ENCODE measurements at places on chromosomes 2 and 18.

GRCh38 chr2:37527361-37527760 is 144.1 kb downstream of the CDC42EP3 start:
- H3K4me3 ChIP-seq = no peak overlapping the region
- no peak for DNase-seq
- no peaks in the 10 kb centered on the region for H3K4me1 ChIP-seq

DNA sequence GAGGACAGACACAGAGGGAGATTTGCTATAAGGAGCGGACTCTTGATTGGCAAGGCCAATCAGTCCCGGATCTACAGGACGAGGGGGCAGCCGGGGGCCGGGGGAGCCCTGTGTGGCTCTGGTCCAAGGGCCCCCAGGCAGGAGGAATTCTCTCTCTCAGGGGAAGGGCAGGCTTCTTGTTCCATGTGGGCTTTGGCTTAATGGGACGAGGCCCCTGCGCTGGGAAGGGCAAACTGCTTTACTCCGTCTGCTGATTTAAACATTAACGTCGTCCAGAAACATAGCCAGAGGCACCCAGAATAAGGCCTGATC is 75.9 kb downstream of the TMEM18 start:
- no peak overlapping the region for H3K27ac ChIP-seq
- H3K27me3 ChIP-seq = no peaks in the 10 kb centered on the region
- DNase-seq = no peak
- H3K4me3 ChIP-seq = no peak overlapping the region
- H3K4me1 ChIP-seq = no peaks in the 10 kb centered on the region

- H3K4me3 ChIP-seq = no peak overlapping the region
- no peak for DNase-seq
- no peak overlapping the region for H3K27ac ChIP-seq
- no peaks in the 10 kb centered on the region for H3K27me3 ChIP-seq
- H3K36me3 ChIP-seq = peaks cover 22% of the 10 kb centered on the region
Measured at GRCh38 chr2:216001216-216002100, 11.9 kb downstream of the MREG start.

DNA sequence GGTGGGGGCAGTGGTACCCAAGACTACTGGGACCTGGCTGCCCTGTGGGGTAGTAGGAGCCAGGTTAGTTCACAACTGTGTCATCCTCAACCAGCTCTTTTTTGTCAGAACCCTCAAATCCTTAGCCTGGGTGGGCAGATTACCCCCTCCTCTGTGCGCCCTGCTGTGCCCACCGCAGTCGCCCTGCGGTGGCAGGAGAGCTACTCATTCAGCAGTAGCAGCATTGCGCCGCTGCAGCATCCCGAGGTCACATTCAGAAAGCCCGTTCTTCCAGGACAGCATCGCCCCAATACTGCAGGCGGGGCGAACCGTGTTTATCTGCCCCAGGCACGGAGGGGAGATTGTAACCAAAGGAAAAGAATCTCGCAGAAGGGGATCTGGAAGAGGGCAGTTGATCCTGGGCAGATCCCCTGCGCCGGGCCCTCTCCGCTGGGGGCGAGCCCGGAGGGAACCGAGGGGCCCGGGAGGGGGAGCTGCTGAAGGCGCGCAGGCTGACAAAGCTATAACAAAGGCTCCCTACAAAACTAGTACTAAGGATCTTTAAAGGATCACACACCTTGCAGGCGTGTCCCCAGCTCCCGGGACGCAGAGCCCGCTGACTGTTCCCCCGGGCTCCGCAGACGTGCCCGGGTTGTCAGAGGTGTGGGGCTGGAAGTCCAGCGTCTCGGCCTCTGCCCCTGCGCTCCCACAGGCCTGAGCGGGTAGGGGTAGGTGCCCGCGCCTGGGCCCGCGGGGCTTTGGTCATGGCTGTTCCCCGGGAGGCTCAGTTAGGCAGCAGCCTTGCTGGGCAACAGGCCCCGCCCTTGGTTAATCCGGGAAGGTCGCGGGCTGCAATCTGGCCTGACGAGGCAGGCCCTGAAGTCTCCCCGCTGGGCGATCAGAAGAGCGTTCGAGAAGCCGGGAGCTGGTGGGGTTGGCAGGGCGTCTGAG is 13.2 kb downstream of the POU3F3 start:
- peaks cover 1% of the 10 kb centered on the region for H3K36me3 ChIP-seq
- no peak overlapping the region for H3K4me3 ChIP-seq
- no peak overlapping the region for H3K27ac ChIP-seq
- H3K4me1 ChIP-seq = peaks cover 6% of the 10 kb centered on the region
- no peak for DNase-seq
- peaks cover 85% of the 10 kb centered on the region for H3K27me3 ChIP-seq

GRCh38 chr2:59084326-59084725 is 843.2 kb upstream of the FANCL start:
- H3K27me3 ChIP-seq = no peaks in the 10 kb centered on the region
- H3K27ac ChIP-seq = no peak overlapping the region
- H3K4me1 ChIP-seq = no peaks in the 10 kb centered on the region
- no peaks in the 10 kb centered on the region for H3K36me3 ChIP-seq

DNA sequence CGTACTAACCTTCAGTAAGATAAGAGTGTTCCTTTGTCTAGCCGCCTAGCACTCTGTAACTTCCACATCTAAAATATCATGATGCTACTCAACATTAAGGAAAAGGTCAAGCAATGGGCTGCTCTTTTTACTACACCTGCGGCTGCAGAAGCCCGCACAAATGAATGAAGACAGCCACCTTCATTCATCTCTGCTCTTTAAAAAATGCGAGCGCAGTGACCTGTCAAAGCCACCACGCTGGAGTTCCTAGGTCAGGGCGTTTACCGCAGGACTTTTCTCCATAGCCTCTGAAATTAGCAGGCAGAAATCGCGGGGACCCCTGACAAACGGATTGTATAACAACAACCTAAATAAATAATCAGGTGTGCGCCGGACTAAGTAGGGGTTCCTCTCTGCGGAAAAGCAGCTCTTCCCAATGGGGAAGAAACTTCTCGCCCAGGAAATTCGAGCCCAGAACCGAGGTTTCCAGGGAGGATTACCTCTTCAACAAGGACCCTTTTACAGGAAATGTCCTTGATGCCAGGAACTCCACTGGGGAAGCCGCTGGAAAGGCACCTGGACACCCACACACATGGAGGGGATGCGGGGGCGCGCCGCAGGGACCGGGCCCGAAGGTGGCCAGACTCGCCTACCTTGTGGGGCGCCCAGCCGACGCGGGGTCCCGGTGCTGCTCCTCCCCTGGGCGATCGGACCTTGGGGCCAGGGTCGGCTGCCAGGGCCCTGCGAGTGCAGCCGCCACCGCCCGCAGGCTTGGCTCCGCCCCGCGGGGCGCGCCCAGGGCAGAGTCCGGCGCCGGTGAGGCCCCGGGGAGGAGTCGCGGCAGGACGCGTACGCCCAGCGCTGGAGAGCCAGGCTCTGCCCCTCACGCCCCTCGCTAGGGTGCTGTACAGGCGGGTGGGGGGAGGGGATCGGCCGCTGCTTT is at the start of gene CCDC68:
CCDC68 (minus strand) TSS at position 758 of the 922 bp plus-strand sequence. CDS start 16,670 bp downstream, outside the sequence.
- H3K27me3 ChIP-seq = peaks cover 53% of the 10 kb centered on the region
- H3K4me1 ChIP-seq = peaks cover 1% of the 10 kb centered on the region
- H3K27ac ChIP-seq = no peak within 1 kb of the TSS
- DNase-seq = no peak
- H3K4me3 ChIP-seq = no peak within 1 kb of the TSS
- H3K36me3 ChIP-seq = no peaks in the 10 kb centered on the region

DNA sequence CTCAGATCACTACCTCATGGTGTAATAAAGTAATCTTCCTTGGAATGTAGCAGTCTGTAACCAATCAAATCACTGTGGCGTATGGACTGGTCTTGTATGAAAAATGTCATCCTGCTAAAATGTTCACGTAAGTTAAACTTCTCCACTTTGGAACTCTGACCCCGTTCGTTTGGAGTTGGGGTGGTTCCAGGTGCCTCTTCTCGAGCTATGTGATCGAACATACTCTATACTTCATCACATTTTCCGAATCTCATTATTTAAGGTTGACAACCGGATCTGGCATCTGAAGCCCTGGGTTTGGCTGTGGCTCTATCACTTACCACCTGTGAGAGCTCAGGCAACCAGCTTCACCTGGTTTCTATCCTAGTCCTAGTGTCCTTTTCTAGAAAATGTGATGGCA is 148.0 kb upstream of the MYCN start:
- H3K36me3 ChIP-seq = no peaks in the 10 kb centered on the region
- no peaks in the 10 kb centered on the region for H3K4me1 ChIP-seq
- H3K27ac ChIP-seq = no peak overlapping the region
- no peak for DNase-seq
- no peaks in the 10 kb centered on the region for H3K27me3 ChIP-seq

DNA sequence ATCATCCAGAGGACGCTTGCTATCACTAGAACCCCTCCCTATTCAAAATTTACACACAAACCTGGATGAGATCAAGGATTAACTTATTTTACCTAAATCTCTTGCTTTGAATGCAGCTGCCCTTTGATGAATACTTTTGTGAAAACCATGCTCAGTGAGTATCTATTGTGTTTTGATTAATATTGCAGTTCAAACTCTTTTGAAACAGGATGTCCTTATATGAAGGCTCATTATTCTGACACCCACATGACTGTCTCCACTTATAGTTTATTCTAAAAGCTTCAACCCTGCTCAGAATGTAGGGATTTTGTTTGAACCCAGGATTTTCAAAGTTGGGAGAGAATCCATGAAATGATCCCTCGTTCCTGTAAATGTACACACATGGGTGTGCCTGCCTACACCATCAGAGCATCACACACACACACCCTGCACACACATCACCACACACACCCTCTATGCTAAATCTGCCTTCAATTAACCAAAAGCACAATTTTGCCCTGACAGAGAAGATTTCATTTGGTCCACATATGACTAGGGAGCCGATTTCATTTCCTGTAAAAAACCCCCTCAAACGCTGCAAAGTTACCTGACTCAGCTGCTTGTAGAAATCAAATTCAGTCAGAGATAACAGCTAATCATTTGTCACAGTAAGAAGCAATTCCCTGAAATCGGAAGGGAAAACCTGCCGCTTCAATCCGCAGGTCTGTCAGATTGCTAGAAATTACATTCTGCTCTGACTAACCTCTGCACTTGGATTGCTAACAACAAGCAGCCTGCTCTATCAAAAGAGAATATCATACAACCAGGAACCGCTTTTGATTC is 65.2 kb downstream of the ZEB2 start:
- peak overlapping the region; percentile 47 for H3K27ac ChIP-seq
- no peaks in the 10 kb centered on the region for H3K36me3 ChIP-seq
- peak; percentile 24 for DNase-seq
- peaks cover 53% of the 10 kb centered on the region for H3K4me1 ChIP-seq

GRCh38 chr18:78953566-78953965 is 26.1 kb upstream of the SALL3 start:
- H3K27me3 ChIP-seq = no peaks in the 10 kb centered on the region
- H3K36me3 ChIP-seq = no peaks in the 10 kb centered on the region
- no peaks in the 10 kb centered on the region for H3K4me1 ChIP-seq
- no peak overlapping the region for H3K27ac ChIP-seq
- no peak for DNase-seq

GRCh38 chr2:128727914-128728313 is 409.2 kb upstream of the HS6ST1 start:
- H3K4me1 ChIP-seq = peaks cover 1% of the 10 kb centered on the region
- DNase-seq = no peak
- H3K4me3 ChIP-seq = no peak overlapping the region
- no peaks in the 10 kb centered on the region for H3K36me3 ChIP-seq
- peaks cover 2% of the 10 kb centered on the region for H3K27me3 ChIP-seq

DNA sequence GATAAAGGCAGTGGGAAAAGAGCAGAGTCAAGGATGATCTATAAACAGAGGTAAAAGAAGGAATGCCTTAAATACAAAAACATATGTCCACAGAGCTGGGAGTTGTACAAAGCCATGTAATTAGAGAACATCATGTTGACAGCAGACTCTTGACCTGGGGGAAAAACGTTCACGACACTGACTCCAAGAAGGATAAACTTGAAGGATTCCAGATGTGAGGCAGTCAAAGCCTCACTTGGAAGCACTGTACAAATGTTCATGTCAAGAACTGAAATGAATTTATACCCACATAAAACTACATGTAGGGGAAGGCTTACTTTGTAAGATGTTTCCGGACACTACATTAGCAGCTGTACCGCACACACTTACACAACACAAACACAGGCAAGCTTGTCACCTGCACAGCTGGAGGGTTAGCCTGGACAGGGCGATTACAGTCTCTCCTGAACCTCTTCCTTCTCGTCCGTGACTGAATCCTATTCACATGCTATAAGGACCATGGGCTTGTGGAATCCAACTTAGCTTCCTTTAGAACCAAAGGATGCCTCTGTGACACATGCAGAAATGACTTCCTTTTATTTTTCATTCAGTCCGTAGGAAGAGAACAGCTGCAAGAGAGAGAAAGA is 88.6 kb downstream of the SH3YL1 start:
- H3K27ac ChIP-seq = no peak overlapping the region
- H3K4me3 ChIP-seq = peak overlapping the region; percentile 39
- peaks cover 31% of the 10 kb centered on the region for H3K4me1 ChIP-seq
- peaks cover 21% of the 10 kb centered on the region for H3K27me3 ChIP-seq
- H3K36me3 ChIP-seq = no peaks in the 10 kb centered on the region

- H3K4me1 ChIP-seq = no peaks in the 10 kb centered on the region
- no peak overlapping the region for H3K4me3 ChIP-seq
- H3K27me3 ChIP-seq = peaks cover 20% of the 10 kb centered on the region
- no peak for DNase-seq
Measured at GRCh38 chr2:224165901-224166319, 126.8 kb upstream of the SERPINE2 start.

- no peak overlapping the region for H3K4me3 ChIP-seq
- DNase-seq = no peak
- H3K36me3 ChIP-seq = no peaks in the 10 kb centered on the region
- H3K27ac ChIP-seq = no peak overlapping the region
- H3K4me1 ChIP-seq = peaks cover 9% of the 10 kb centered on the region
- no peaks in the 10 kb centered on the region for H3K27me3 ChIP-seq
Measured at GRCh38 chr2:171173087-171173486, 12.4 kb upstream of the TLK1 start.

Measured in activated CD4-positive, alpha-beta memory T cell treated with anti-CD3 and anti-CD28 coated beads, Interleukin-2, amount 10 ng/mL, durations not matched to agents 7 days and 5 days (primary cell).